NCI-H2029 treated with DMSO at 0.1 percent for 48 hours (cell line): ENCODE measurements at places on chromosomes 12 and 14.

DNA sequence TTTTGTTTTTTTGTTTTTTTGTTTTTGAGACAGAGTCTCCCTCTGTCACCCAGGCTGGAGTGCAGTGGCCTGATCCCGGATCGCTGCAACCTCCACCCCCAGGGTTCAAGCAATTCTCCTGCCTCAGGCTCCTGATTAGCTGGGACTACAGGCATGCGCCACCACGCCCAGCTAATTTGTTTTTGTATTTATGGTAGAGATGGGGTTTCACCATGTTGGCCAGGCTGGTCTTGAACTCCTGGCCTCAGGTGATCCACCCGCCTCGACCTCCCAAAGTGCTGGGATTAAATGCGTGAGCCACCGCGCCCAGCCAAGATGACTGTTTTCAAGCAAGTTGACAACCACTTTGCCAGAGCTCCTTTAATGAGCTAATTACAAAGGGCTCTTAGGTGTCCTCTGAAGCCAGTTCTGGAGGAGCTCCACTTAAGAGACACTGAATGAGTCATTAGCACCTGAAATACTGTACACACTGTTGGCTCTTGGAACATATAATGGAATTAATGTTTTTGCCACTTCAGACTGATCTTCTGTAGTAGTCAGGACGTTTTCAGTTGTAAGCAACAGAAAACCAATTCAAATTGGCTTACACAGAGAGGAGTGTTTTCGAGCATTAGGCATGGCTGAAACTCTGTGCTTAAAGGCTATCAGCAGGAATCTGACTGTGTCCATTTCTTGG, 55.4 kb upstream of the MED13L start:
- DNase-seq, result peak; percentile 82

- peak; percentile 82 for DNase-seq
Observed at GRCh38 chr14:40417777-40418401, 985.7 kb upstream of the FBXO33 start.

GRCh38 chr12:5520037-5520436, 88.1 kb downstream of the NTF3 start:
- no peak for DNase-seq

GRCh38 chr12:90275088-90275487, 566.5 kb upstream of the ATP2B1 start:
- DNase-seq, result no peak

GRCh38 chr14:98721061-98721460, 550.9 kb downstream of the BCL11B start:
- DNase-seq, result no peak

- DNase-seq, result no peak
Observed at GRCh38 chr12:26848156-26848825, 15.3 kb upstream of the ITPR2 start.

- DNase-seq, result no peak
Observed at GRCh38 chr14:50679674-50680073, 11.6 kb upstream of the SAV1 start.

GRCh38 chr12:16421806-16422205, 74.4 kb downstream of the MGST1 start:
- no peak for DNase-seq

- no peak for DNase-seq
Observed at GRCh38 chr12:46401662-46402061, 29.1 kb upstream of the SLC38A2 start.

- no peak for DNase-seq
Observed at GRCh38 chr12:106487664-106488063, 95.1 kb upstream of the RFX4 start.

GRCh38 chr12:27399074-27399473, 47.5 kb upstream of the SMCO2 start:
- DNase-seq, result no peak

DNA sequence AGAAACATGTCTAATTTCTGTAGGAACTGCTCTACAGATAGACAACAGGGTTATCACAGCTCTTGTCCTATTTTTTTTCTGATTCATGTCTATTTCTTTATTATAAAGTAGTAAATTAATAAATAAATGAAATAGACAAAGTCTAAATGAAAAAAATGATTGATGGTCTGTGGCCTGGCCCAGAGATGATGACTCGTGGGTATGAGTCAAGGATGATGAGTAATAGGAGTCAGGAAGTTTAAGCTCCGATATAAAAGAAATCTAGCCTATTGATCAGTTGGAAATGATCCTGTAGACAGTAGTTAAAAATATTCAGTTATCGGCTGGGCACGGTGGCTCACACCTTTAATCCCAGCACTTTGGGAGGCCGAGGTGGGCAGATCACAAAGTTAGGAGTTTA, 90.6 kb upstream of the RTL1 start:
- no peak for DNase-seq

- DNase-seq, result peak; percentile 37
Observed at GRCh38 chr12:101945369-101946232, 68.2 kb downstream of the DRAM1 start.

GRCh38 chr12:122393817-122394216, 28.7 kb downstream of the CLIP1 start:
- DNase-seq, result no peak

DNA sequence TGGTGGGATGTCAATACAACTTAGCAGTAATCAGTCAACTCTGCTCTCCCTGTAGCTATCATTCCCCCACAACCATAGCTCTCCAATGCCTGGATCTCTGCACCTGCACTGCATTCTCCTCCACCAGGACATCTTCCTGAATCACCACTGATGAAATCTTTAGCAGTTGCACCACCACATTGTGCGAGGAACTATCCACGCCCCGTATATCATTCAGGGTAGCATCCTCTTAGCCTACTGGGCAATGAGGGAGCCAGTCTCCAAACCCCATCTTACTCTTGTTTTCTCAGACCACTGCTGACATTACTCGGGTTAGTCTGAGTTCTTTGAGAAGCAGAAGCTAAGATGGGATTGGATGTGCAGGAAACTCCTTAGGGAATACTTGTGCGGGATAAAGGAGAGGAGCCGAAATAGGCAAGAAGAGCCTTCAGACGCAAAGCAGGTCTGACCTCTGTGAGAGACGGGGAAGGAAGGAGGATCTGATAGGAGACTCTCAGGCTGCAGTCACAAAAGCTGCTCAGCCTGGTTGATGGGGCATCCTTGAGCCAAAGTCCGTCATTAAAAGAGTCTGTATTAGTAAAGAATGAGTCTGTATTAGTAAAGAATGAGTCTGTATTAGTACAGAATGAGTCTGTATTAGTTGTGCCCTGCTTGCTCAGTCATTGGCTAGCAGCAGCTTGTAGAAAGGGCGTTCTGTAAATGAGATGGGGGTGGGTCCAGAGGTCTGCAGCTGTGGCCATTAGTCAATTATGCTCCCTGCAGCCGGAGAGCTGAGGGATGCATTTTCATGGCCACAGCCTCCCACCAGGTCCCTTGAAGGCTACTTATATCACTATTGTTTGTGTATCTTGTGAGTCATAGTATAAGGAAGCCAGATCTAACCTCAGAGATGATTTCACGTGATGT, 49.6 kb upstream of the RASSF3 start:
- DNase-seq, result no peak

GRCh38 chr14:78790271-78790670, 620.1 kb downstream of the NRXN3 start:
- no peak for DNase-seq

- no peak for DNase-seq
Observed at GRCh38 chr12:124217508-124218242, 77.2 kb upstream of the RFLNA start.

DNA sequence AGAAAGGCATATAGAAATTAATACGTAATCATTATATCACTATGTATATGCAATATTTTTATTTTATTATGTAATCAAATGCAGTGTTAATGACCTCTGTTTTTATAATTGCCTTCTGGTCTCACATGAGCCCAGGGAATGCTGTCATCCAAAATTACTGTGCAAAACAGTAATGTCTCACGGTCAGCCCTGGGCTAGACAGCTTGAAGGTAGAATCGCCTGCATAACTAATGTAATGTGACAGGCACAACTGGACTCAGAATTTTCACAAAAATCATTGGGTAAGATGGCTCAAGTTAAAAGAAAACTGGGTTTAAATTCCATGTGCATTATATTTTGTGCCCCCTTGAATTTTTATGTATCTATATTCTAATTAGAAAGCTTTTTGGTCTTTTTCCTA, 293.3 kb downstream of the PPFIA2 start:
- no peak for DNase-seq

DNA sequence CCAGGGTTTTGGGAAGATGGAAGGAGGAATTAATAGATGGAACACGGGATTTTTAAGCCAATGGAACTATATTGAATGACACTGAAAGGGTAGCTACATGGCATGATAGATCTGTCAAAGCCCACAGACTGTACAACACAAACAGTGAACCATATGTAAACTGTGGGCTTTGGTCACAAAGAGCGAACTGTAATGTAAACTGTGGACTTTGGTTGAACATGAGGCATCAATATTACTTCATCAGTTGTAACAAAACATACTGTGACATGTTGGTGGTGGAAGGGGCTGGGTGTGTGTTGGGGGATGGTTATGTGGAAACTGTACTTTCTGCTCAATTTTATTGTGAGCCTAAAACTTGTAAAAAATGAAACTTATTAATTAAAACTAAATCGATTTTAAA, 210.6 kb upstream of the HMGA2 start:
- DNase-seq, result no peak

GRCh38 chr12:16610001-16610585, 4.1 kb upstream of the LMO3 start:
- DNase-seq, result no peak

DNA sequence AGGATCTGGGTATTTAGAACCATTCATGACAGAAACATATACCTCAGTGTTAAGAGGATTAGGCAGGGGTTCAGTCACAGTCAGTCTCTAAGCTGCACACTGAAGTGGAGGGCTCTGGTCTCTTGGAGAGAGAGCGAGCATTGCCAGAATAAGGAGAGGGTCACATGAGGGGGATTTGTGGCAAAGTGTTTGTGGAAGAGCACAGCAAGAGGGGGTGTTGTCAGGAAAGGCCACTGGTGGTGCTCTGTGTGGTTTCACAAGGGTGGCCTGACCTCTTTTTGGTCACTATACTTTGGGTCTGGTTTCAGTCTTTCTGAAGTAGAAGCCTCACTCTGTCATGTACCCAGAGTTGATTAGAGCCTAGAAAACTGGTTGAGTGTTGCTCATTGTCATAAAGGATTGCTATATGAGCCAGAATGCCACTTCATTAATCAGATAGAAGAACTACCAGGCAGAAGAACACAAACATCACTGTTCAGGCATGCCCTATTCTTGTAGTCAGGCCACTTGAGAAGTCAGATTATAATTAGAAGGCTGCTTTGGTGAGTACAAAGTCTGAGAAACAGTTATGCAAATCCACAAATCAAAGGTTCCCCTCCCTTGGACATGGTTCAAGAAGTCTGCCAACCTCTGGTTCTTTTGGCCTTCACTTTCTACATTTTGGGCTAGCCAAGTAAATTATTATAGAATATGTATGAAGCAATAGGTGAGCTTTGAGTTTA, 8.4 kb downstream of the TMEM19 start:
- no peak for DNase-seq
